ENCODE measurements at places on chromosomes 5 and 9.

DNA sequence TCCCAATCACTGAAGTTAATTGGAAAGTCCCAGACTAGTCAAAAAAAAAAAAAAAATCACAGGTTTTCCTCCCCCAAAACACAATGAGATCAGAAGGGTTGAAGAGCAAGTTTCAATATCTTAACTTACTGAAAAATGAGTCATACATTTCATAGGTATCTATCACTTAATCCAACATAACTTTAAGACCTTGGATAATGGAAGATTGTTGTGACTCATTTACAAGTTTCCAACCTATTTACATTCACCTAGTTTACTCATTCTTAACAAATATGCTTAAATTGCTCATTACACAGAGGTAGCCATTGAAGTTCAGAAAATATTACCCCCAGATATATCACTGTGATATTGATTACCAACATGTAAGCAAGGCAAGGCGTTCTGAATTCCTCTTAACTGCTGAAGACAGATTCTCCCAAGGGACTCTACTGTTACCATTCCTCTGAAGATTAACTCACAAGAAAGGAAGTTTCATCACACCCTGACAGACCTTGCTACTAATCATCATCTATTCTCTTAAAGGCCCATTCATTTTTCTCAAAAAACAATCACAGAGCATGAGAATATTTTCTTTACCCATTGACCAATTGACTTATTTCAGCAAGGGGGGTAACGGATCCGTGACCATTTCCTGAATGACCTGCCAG, 563.8 kb downstream of the TLE1 start:
- no peak for DNase-seq

DNA sequence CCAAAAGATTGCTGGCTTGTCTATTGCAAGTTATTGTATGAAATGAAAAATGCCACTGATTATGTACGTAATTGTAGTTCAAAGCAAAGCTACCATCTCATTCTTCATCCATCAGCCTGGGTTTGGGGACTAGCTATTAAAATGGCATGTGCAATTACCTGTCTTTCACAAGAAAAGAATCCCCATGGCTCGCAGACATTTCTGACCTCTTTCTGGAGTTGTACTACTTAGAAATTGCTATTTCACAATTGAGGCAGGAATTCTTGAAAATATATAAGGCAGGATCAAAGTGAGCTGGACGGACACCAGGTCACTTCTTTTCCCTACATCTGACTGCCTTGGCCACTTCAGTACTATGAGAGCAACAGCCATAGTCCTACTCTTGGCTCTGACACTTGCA, at the start of gene SPINK9:
Gene SPINK9 (plus strand): TSS at position 301 of the 400 bp plus-strand sequence. CDS start 55 bp downstream, at position 356.
- DNase-seq, result no peak

DNA sequence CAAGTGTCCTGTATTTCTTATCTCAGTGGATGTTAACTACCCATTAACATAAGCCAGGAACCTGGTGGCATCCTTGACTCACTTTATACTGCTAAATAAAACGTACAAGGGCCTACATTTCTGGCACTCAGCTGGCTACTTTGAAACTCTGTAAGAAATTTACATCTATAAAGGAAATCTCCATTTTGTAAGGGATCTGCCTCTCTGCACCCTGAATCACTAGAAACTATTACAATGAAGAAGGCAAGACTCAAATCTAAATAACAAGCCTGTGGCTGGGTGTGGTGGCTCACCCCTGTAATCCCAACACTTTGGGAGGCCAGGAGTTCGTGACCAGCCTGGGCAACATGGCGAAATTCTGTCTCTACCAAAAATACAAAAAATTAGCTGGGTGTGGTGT, 51.5 kb downstream of the RAPGEF1 start:
- DNase-seq, result no peak

GRCh38 chr9:6460189-6460768, 47.3 kb downstream of the UHRF2 start:
- DNase-seq, result no peak

GRCh38 chr5:150073086-150073625, 13.2 kb downstream of the CSF1R start:
- DNase-seq, result no peak
